Left lung (tissue), 14 donors: ENCODE measurements at places on chromosomes 6 and 20.

- DNase-seq = no peak
Observed at GRCh38 chr20:62896526-62896925, 29.8 kb downstream of the DIDO1 start.

DNA sequence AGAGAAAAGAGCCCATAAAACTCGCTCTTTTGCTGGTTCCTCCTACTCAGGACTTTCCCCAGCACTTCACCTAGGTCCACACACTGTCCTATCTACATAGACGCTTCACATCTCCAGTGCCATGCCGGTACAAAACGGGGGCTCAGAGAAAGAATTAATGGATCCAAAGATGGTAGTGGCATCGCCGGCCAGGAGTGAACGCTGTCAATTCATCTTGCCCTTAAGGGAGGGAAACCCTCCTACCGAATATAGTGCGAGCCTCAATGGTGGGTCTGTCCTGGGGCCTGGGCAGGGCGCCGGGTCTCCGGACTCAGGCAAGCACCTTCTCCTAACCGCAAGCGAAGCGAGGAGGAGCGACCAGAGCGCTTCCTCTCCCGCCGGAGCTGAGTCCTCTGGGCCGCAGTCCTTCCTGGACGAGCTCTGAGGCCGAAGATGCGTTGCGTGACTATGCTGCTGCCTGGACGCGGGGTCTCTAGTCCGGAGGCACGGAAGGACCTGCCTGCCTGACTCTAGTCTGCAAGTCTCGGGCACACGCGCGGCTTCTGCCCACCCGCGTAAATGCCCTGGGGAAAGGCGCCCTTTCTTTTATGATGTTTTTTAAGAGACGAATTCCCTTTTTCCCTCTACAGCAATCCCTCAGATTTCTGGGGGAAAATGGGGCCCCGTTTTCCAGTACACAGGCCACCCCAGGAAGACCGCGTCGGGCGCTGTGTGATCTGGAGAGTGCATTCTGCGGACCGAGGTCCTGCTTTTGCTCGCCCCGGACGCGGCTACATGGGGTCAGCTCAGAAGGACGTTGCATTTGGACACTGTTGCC is 100.1 kb upstream of the PRDM1 start:
- DNase-seq = no peak

- no peak for DNase-seq
Observed at GRCh38 chr20:15214051-15214450, 876.6 kb upstream of the FLRT3 start.

GRCh38 chr20:61615806-61616205 is 363.7 kb downstream of the CDH4 start:
- DNase-seq = no peak

DNA sequence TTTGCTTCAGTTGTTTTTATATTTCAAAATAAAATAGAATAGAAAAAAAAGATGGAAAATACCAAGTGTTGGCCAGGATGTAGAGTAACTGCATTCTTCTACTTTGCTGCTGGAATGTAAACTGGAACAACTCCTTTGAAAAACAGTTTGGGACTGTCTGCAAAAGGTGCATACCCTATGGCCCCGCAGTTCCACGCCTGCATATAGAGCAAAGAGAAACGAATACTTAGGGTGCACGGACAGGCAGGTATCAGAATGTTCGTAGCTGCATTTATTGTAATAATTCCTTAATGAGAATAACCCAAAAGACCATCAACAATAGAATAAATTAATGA is 603 bp upstream of the RAB23 start:
- no peak for DNase-seq

DNA sequence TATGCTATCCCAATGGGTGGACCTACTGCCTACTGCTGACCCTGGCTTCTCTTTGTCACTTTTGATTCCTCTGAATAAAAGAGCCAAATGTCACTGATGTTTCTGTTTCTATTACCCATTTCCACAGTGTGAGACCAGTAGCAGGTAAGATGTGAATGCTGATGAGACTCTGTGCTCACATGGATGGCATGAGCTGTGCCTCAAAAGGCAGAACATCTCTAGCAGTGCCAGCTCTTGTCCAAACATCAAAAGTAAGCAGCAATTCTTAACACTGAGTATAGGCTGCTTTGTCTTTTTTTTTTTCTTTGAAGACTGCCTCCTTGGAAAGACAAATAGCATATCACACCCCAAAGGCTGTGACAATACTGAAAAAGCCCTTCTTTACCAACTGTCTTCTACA is 459.2 kb upstream of the RUNX2 start:
- DNase-seq = no peak

DNA sequence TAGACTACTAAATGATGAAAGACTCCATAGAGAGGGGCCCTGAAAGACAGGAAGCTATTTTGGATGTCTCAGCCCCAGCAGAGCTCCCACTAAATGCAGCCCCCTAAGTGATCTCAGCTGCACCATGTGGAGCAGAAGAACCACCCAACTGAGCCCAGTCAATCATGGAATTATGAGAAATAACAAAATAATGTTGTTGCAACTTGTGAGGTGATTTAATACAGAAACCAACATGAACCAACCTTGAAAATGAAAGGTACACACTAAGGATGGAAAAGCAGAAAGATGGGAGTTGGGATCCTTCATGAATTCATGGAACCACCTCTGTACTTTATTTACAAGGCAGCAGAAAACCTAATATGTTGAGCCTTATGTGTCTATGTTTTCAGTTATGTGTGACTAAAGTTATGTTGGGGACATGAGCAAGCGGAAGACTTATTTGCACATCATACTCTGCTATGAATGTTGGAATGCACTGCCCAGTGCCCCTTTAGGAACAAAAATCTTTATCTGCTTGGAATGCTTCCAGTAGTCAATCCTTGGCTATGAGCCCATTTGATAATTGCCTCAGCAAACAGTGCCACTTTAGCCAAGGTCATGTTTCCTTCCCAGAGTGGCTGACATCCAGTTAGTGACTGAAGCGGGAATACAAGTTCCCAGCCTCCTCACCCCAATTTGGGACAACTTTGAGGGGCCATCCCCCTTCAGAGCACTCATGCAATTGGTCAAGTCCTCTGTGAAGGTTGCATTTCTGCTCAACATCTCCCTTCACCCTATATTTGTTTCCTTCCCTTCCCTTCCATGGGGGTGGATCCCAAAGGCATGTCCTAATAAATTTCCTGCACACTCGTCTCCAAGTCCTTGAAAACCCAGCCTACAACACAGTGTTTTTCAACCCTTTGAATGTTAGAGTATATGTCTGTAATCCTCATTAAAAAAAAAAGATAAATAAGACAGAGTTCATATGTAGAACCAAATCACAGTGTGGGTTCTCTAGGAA is 18.4 kb downstream of the TP53RK start:
- DNase-seq = no peak

- DNase-seq = no peak
Observed at GRCh38 chr6:5497896-5498578, 236.7 kb downstream of the FARS2 start.

DNA sequence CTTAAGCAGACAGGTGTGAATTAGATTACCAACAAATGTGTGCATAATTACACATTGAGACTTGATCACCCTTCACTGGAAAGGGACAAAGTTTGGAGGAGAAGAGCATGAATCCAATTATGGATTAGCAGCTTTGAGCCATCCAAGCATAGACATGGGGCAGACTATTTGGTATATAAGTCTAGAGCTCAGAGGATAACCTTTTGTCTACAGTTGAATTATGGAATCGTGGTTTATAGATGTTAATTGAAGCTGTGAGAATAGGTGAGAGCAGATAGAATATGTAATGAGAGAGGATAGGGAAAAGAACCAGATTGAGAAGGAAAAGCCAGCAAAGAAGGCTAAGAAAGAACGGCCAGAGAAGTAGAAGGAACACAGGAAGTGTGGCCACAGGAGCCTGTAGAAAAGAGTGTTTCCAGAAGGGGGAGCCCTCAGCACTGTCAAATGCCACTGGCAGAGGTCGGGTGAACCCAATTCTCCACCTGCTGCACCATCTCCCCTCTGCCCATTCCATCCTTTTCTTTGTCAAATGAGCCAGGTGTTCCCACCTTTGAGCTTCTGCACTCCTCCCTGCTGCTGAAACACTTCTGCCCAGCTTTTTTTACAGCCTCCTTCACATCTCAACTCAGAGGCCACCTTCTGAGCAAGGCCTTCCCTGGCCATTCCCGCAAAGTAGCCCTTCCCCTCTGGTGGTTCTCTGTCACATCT is 7.3 kb downstream of the DNTTIP1 start:
- DNase-seq = no peak

DNA sequence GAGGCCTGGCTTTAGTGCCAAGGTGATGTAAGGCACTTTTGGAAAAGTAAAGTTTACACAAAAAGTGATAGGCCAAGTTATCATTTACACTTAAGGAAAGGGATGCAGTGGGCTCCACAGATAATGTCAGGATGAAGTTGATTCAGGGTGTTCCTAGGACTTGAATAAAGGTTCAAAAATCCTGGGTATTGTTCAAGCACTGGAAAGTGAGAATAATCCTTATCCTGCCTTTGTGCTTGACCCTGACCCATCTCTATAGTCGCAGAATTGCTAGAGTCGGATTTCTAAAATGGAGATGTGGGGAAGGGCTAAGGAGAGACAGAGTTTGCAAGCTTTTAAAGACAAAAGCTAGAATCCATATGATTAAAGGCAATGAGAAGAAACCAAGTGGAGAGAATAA is 115.6 kb downstream of the TIAM2 start:
- no peak for DNase-seq

GRCh38 chr6:339480-339879 is 47.2 kb downstream of the DUSP22 start:
- DNase-seq = no peak

- no peak for DNase-seq
Observed at GRCh38 chr20:34089655-34090345, 22.2 kb downstream of the EIF2S2 start.

DNA sequence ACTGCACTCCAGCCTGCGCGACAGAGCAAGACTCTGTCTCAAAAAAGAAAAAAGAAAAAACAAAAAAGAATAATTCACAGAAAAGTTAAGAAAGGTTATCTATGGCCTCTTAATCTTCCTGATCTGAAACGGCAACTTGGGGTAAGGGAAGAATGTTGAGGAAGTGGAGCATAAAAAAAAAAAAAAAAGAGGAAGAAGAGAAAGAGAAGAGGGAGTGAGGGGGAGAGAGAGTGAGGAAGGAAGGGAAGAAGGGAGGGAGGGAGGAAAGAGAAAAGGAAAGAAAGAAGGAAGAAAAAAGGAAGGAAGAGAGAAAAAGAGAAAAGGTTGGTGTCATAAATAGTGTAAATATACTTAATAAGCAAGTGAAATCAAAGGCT is 68.9 kb upstream of the NCOA3 start:
- DNase-seq = no peak

GRCh38 chr6:56691814-56692213 is 49.1 kb upstream of the DST start:
- no peak for DNase-seq

GRCh38 chr6:22082218-22082617 is 214.6 kb downstream of the PRL start:
- no peak for DNase-seq

GRCh38 chr6:35640017-35640664 is 48.6 kb downstream of the FKBP5 start:
- no peak for DNase-seq

- no peak for DNase-seq
Observed at GRCh38 chr6:110587328-110587727, 110.9 kb upstream of the SLC22A16 start.

GRCh38 chr6:158769234-158769770 is 49.9 kb downstream of the EZR start:
- DNase-seq = no peak

DNA sequence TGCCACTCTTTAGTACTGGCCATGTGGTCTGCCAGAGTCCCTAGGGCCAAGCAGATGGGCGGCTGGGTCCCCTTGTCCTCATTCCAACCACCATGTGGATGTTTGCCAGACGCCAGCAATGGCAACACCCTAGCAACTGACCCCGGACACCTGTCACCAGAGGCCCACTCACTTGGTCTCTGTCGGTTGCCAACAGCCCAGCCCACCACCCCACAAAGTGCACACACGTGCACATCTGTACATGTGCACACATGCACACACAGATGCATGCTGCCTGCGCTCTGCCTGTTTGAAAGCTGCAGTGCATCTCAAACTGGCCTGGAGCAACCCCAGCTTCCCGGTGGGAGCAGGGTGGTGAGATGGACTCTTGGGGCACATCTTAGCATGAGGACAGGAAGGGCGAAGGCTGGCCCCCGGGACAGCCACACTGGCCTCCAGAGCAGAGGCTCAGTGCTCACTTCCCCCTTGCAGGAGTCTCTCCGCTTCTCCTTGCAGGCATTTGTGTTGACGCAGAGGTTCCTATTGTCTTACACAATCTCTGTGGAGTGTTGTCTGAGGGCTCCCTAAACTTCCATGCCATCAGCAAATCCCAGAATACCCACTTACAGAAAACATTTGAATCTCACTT is 54.0 kb downstream of the PSMG4 start:
- DNase-seq = no peak

- DNase-seq = peak; percentile 21
Observed at GRCh38 chr6:88641178-88641903, 322.1 kb downstream of the RNGTT start.

GRCh38 chr6:122798099-122798641 is 9.1 kb downstream of the SMPDL3A start:
- DNase-seq = peak; percentile 70

DNA sequence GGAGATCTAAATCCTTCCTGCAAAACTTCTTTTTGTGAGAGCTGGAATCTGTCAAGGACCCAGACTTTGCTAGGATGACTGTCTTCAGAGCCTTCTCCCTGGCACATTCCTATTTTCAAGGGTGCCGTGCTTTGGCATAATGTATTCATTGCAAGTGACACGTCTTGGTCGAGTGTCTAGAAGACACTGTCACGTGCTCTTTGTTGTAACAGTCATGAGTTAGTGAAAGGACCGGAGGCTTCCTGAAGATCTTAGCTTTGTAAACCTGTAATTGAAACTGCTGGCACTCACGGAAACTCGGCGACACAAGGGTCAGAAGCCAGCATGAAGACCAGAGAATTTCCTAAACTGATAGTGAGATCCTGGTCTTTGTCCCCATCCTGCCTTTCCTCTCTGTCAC is 19.7 kb upstream of the TAGAP start:
- DNase-seq = no peak

DNA sequence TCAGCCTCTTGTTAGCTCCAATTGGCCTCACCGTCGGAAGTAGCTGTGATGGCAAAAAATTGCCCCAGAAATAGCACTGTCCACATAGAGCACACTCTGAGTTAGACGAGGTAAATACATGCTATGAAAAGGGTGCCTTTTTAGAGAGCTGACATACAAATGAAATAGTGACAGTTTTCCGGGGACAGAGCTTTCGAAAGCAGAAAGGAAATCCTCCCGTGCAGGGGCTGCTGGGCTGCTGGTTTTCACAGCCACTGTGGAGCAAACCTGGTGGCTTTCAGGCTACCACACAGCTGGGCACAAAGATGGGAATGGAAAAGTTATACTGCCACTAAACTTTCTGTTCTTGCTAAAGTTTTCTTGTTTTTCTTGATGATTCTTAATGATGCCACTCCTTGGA is 8.3 kb downstream of the SLPI start:
- DNase-seq = no peak
